ENCODE measurements at places on chromosomes 11 and 22.

- no peak for DNase-seq
These were observed 55.9 kb upstream of the MN1 start for GRCh38 chr22:27857443-27857842.

DNA sequence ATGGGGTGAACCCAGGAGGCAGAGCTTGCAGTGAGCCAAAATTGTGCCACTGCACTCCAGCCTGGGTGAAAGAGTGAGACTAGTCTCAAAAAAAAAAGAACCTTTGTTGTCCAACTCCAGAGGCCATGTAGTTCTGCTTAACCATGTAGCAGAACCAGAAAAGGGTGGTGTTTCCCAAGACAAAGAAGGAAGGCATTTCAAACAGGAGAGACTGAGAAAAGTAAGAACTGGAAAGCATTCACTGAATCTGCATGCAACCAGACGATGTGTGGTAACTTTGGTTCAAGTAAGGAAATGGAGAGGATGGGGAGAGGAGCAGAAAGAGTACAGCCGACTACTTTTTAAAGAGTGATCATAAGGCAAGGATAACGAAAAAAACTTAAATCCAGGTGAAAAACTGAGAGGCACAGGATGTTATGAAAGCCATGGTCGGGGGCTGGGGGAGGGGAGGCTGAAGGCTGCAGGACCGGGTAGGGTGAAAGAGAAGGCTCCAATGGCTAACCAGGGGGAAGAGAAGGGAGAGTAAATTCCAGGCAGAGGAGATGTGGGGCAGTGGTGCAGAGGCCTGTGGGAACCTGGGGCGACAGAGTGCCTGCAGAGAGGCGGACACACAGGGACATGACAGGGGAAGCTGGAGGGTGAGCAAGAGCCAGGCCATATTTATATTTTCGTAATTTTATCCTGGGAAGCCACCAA, 48.8 kb downstream of the MAPK1 start:
- DNase-seq = no peak

DNA sequence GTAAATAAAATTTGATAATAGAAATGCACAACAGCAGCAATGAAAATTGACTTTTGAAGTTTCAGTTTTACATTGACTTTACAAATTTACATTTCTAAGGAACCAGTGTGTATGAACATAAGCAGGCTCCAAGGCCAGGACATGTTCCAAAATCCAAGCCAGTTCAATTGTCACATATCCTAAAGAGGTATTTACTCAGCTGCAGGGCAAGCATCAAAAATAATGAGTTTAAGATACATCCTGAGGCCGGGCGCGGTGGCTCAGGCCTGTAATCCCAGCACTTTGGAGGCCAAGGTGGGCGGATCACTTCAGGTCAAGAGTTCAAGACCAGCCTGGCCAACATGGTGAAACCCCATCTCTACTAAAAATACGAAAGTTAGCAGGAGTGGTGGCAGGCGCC, 39.0 kb upstream of the AKIP1 start:
- DNase-seq = no peak

GRCh38 chr22:33328789-33329296, 270.7 kb upstream of the SYN3 start:
- DNase-seq = no peak

- DNase-seq = no peak
These were observed 48.5 kb upstream of the VPREB1 start for GRCh38 chr22:22196018-22196533.

- no peak for DNase-seq
These were observed 77.5 kb upstream of the SLC22A12 start for GRCh38 chr11:64513523-64513922.

GRCh38 chr11:61139387-61139786, 21.8 kb downstream of the VPS37C start:
- no peak for DNase-seq

DNA sequence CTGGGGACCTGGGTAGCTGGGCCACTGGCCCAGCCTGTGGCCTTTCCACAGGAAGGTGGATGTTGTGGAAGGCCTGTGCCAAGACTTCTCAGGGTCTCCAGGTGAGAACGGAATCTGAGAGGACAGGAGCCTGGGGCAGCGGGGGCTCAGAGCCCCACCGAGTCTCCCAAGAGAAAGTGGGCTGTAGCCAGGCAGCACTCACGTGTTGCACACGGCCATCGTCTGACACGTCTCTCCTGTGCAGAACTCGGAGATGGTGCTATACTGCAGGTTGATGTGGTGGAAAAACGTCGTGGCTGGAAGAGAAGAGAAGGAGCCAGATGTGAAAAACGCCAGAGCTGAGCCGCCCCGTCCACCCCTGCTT, 6.4 kb downstream of the MOB2 start:
- DNase-seq = no peak

- no peak for DNase-seq
These were observed 21.5 kb upstream of the CABP2 start for GRCh38 chr11:67544616-67545242.

DNA sequence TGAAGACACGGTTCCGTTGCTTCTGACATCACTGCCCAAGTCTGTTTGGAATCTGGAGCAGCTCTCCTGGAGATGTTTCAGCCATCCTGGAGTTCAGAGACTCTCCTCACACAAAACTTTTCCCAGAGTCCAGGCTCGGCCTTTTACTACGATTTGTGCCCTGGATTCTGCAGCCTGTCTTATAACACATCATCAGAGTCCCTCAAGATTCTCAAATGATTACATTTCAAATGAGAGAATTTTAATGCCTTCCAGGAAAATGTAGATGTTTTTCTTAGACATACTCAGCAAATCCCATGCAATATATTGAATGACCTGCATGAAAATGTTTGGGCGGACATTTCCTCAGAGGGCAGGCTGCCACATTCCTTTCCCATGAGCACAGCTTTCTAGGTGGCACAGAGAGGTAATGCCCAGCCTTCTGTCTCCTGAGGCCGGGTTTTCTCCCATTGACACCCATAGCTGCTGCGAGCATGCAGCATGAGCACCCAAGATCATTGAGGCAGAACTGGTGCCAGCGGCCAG, 129.1 kb downstream of the SNX19 start:
- DNase-seq = no peak

Data from DMS 273 treated with DMSO at 0.1 percent for 48 hours (cell line).